OCI-M1 (cell line): ENCODE measurements at places on chromosomes 13 and 19.

DNA sequence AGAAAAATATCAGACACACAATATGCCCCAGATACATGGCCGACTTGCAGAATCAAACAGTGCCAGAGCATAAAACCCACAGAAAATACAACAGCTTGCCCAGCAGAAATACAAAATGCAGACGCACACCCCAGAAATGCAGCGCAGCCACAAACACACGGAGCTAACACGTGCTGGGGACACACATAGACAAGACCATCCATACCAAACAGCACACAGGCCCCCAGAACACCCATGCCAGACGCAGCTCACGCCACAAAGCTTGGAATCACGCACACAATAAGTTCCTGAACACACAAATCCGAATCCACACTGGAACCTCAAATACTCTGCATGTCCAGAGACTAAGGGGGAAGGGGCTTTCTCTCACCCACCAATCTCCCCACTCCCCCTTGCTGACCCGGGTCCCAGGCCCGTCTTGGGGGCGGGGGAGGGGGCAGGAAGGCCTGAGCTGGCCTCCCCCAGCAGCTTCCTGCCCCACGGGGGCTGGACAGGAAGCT lies 17.2 kb downstream of the CCDC97 start:
- DNase-seq: no peak

DNA sequence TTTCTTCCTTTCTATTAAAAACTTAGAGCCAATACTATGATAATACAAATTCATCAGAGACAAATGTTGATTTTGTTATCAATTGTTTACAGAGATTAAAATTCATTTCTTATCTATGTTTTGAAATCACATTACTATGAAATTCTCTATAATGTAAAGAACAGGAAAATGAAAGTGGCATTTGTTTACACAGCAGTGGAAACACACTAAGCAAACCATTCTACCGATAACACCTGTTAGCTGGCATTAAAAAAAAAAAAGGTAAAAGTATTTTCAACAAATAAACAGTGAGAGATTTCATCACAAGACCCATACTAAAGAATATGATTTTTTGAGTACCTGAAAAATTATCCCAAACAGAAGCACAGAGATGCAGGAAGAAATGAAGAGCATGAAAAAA lies 4.8 kb upstream of the CCDC70 start:
- DNase-seq: no peak

GRCh38 chr13:44211286-44211685 lies 162.3 kb upstream of the SERP2 start:
- no peak for DNase-seq

- DNase-seq: no peak
Measured at GRCh38 chr19:41895745-41896580, 13.0 kb downstream of the ARHGEF1 start.

DNA sequence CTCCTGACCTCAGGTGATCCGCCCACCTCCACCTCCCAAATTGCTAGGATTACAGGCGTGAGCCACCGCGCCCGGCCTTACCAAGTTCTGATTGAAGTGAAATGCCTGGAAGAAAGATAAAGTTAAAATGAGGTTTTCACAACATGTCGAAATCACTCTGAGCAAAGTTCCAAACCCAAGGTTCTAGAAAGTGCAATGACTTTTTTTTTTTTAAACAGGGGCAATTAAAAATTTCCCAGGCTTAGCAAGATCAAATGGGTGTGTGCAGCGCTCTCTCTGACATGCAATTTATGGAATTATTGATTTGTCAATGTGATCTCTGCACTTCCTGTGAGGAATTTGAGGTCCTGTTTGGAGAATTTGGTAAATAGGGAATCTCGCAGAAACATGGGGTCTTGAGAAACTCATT lies 12.8 kb upstream of the MAP2K2 start:
- DNase-seq: no peak
